Stimulated activated CD4-positive, alpha-beta T cell treated with anti-CD3 and anti-CD28 coated beads, TNF-alpha, amount 100 ng/mL, for 24 hours (primary cell): ENCODE measurements at places on chromosomes 4 and X.

DNA sequence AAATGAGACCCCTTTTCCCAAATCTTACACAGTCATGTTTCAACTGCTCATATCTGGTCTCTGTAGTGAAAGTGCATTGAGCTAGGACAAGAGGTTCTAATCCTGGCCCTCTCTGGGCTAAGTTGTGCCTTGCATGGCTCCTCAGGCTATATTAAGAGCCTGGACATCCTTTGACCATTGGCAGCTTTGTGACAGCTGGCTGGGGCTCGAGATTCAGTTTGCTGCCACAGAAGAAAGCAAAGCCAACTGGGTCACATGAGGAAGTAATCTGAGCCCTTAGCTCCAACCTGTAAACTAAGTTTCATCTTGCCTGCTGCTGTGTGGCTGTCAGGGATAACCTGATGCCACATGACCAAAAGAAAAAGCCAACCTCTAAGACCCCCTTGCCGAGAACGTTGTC lies 51.8 kb upstream of the JADE1 start:
- DNase-seq, result no peak

GRCh38 chr4:156606554-156607477 lies 364.8 kb downstream of the PDGFC start:
- no peak for DNase-seq

DNA sequence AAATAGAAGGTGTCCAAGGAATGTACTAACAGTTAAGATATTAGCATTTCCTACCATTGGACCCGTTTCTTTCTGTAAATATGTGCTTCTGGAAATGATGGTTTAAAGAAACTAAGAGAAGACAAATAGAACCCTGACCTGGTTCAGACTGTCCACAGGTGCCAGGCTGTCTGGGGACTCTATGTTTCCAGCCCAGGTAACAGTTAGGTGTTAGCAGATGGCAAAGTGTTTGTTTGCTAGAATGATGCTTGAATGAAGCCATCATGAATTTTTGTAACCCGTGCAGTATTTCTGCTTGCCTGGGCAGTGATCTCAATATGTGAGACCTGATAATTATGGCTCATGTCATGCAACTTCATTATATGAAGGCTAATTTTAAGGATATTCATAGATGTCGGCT lies 87.5 kb downstream of the LRRC66 start:
- no peak for DNase-seq

DNA sequence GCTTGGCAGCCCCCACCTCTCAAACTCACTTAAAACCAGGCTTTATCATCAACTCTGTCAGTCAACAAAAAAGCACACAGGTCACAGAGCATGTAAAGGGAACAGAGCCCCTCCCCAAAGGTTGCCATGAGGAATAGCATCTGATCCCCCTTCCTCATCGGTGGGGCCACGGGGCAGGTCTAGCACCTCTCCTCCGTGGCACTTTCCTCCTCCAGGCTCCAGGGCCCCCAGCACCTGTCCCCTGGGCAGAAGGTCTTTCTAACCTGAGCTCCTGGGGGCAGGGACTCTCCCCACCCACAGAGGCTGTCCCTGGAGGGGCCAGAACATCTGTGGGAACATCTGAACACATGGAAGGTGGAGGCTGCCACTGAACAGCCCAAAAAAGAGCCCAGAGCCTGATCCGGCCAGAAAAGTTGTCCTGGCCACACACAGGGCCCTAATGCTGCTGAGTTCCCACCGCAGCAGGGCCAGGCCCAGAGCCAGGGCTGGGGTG lies 65.7 kb downstream of the ZFYVE28 start:
- DNase-seq, result no peak

DNA sequence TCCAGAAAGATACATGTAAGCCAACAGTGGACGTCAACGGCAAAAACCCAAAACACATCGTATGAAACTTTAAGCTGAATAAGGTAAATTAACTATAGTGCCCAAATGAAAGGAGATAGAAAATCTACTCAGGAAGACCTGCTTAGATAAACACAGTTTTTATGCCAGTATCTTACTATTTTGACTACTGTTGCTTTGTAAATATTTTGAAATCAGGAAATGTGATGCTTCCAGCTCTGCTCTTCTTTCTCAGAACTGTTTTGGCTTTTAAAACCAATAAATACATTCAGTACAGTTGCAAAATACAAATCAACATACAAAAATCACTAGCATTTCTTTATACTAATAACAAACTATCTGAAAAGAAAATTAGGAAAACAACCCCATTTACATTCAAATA lies 83.8 kb downstream of the SMARCA5 start:
- DNase-seq, result no peak

- no peak for DNase-seq
These were observed 106.2 kb upstream of the SMAD1 start for GRCh38 chr4:145375416-145375815.

DNA sequence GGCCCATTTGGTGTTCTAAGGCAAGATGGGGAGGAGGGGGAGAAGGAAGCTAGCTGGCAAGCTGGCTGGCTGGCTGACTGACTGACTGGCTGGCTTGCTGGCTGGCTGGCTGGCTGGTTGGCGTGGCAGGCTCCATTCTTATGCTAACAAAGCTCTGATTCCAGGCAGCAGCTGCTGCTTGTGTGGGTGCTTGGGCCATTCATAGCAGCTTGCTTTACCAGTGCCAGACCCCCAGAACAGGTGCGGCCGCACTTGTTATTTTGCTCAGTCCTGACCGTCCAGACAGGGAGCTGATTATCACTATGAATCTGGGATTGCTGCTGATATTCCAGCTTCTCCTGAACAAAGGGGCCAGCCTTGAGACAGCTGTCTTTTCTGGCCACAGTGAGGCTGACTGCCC lies 131.2 kb upstream of the PAK3 start:
- DNase-seq, result no peak

DNA sequence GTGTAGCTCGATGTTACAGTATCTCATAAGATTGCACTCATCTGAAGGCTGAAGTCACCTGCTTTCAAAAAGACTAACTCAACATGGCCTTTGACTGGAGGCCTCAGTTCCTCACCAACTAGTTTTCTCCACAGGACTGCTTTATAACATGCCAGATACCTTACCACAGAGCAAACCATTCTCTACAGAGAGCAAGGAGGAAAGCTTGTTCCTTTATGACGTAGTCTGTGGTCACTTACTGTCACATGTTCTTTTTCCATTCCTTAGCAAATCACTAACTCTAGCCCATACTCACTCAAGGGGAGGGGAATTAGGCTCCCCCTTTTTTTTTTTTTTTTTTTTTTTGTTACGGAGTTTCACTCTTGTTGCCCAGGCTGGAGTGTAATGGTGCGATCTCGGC lies 3.2 kb downstream of the THAP9 start:
- DNase-seq, result no peak

DNA sequence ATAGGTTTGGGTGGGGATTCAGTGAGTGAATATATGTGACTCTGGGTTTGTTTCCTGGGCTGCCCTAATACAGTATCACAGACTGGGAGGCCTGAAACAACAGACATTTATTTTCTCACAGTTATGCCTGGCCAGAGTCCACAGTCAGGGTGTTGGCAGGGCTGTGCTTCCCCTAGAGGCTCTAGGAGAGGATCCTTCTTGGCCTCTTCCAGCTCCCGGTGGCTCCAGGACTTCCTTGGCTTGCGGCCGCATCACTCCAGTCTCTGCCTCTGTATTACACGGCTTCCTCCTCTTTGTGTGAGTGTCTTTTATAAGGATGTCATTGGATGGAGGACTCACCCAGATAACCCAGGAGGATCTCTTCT lies 5.2 kb upstream of the JAKMIP1 start:
- no peak for DNase-seq
